ENCODE measurements at places on chromosomes 13 and 19.

DNA sequence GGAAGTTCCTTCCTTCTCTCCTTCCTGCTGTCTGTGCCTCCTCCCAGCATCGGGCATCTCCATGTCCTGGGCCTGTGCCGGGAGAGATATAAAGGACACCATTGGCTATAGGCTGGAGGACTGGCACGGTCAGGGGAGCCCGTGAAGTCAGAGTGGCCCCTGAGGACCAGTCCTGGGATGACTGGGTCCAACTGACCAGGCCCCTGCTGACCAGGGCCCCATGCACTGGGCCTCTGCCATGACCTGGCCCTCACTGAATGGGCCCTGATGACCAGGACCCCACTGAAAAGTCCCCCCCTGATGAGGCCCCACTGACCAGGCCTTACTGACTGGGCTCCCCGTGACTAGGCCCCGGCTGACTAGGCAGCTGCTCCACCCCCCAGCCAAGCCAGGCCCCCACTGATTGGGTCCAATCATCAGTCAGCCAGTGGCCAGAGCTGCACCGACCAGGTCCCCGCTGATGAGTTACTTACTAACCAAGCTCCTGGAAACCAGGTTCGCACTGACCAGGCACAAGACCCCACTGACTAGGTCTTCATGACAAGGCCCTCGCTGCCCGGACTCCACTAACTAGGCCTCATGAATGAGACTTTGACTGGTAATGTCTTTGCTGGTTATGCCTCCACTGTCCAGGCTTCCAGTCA is 20.0 kb upstream of the ZNF14 start:
- no peak for DNase-seq

DNA sequence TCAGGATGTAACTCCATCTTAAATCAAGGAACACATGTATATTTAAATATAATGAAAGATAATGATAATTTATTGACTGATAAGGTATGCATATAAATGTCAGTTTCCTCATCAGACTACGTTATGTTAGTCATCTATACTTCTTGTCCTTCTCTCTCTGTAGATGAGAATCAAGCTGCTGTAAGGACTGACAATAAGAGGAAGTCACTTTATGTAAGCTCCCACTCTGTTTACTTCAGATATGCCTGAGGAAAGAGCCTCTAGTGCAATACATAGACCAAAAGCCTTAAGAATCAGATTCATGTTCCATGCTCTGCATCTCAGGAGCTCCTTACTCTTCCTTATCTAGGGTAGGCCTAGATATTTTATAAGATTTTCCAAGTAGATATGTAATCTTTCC is 9.6 kb upstream of the SLITRK6 start:
- no peak for DNase-seq

DNA sequence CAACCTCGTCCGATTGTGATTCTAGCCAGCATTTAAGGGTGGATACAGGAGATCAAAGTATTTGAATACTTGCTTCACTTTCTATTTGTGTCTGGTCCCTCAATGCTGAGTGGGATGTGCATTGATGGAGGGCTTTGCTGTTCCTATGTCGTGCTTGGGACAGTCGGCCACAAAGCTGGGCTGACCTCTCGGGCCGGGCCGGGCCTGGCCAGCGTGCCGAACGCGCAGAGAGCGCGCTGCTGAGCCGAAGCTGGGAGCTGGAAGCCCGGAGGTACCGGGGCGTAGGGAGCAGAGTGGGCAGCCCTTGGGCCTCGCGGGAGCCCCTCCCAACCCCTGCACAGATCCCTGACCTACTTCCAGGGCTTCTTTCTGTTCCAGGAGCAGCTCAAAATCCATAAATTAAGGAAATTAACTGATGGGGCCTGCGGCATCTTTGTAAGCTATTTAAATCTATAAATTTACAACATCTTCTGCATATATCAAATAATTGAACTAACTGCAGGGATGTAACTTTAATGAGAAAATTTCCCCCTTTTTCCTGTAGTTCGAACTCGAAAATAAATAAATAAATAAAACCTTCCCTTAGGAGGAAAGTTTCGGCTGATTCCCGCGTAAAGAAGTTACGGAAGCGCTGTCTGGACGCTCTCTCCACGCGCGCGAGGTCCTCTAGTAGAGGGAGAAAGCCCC is 1.8 kb upstream of the KCTD15 start:
- DNase-seq: no peak

- no peak for DNase-seq
These were observed 23.3 kb downstream of the ELAVL1 start for GRCh38 chr19:7982103-7982502.

GRCh38 chr13:52597676-52598075 is 44.6 kb upstream of the HNRNPA1L2 start:
- DNase-seq: no peak

GRCh38 chr13:40666045-40666932 is at the start of gene FOXO1:
Gene FOXO1, minus strand, starts transcription at chr13:40666641. Its CDS starts 429 bp downstream, at chr13:40666212.
- DNase-seq: peak; percentile 93

DNA sequence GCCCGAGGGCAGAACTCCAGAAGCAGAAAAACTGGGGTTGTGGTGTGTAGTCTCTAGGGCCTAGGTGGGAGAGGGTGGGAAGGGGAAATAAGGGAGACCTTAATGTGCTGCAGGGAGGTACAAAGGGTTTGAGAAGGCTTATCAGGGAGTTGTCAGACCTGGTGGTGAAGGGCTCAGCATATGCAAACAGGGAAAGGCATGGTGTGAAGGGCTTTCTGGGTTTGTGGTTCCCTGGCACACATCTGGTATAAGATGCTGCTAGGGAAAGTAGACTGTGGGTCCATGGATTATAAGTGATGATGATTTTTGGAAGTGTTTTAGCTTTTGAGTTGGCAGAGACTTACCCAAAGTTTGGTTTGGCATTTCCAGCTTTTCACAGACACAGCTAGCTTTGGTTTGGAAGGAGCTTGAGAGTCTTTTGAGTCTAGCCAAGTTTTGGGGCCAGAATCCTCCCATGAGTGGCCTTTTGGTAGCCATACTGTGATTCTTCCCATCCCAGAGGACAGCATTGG is 2.2 kb downstream of the TRIM28 start:
- DNase-seq: no peak

- no peak for DNase-seq
These were observed 221.8 kb downstream of the OLFM4 start for GRCh38 chr13:53250272-53250875.

GRCh38 chr13:104895521-104895920 is 1639.9 kb downstream of the EFNB2 start:
- no peak for DNase-seq

DNA sequence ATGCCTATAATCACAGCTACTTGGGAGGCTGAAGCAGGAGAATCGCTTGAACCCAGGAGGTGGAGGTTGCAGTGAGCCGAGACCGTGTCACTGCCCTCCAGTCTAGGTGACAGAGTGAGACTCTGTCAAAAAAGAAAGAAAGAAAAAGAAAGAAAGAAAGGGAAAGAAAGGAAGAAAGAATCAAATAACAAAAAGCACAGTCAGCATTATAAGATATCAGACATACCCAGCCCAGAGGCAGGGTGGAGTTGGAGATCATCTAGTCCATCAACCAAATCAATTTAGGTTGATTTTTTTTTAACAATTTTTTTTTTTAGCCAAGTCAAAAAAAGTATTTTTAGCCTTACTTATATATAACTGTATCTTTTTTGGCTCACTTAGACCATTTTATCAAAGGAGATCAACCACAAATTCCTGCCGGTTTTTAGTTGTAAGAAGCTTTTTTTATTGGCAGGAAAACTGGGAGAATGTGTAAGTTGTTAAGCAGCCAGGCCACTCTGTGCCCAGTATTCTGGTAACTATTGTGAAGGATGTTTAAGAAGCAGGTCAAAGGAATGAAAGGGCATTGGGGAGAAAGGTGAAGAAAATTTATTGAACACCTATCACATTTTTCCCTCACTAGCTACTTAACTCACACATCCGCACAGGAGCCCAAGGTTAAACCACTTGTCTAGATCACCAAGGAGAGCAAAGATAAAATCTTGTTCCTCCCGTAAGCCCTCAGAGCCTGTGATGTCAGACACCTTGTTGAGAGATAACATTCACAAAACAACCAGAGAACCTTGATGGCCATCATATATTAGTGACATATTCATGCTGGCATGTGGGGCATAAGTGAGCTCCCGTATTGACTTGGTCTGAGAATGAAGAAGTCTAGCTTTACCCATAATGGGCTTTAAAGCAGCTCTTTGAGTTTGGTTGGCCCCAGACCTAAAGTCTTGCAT is 91.8 kb downstream of the COL4A2 start:
- DNase-seq: no peak

DNA sequence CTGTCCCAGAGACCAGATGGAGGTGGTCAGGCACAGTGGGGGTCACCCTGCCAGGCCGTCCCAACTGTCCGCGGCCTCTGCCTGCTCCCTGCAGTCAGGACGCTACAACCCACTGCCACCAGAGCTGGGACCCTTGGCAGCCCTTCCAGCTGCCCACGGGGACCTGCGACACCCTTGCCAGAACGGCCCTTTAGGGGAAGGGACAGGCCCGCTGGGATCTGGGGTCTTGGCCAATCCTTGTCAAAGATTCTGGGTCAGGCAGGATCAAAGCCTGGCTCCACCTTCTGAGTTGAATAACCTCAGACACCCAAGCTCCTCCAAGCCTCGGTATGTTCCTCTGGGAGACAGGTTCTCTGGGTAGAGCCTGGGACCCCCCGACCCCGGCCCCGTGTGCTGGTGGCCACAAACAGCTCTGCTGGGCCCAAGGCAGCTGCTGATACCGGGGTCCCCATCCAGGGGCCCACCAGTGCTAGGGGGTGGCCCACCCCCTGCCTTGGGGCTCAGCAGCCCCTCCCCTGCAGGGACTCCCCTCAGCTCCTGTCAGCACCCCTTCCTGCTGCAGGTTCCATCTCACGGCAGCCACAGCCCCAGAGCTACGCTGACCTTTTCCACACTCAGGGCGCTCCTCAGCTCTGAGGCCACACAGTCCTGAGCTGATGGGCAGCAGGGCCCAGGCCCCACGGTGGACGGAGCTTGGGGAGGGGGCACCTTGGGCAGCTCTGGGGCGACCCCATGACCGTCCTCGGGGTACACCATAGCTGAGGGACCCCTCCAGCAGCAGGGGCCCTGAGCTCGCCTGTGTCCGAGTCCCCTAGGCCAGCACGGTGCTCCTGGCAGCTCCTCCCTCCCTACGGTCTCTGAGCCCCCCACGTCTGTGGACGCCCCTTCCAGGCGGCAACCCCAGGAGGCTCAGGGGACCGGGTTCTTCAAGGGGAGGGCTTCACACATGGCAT is 18.4 kb downstream of the SBNO2 start:
- DNase-seq: no peak

DNA sequence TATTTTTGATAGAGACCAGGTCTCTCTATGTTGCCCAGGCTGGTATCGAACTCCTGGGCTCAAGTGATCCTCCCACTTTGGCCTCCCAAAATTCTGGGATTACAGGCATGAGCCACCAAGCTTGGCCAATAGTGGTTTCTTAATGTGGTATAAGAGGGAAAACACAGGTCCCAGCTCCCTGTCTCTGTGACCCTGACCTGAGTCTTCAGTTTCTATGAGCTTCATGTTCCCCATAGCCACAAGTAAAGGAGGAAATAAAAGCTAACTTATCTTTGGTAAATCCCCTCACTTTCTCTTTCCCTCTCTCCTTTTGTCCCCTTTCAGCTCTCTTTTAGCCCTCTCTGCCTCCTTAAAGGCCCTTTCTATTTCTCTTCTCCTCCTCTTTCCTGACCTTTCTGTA is 50.3 kb downstream of the ABCC4 start:
- DNase-seq: no peak

GRCh38 chr13:95098916-95099315 is 202.3 kb downstream of the ABCC4 start:
- DNase-seq: no peak

- no peak for DNase-seq
These were observed 50.5 kb downstream of the STARD13 start for GRCh38 chr13:33235078-33235477.

DNA sequence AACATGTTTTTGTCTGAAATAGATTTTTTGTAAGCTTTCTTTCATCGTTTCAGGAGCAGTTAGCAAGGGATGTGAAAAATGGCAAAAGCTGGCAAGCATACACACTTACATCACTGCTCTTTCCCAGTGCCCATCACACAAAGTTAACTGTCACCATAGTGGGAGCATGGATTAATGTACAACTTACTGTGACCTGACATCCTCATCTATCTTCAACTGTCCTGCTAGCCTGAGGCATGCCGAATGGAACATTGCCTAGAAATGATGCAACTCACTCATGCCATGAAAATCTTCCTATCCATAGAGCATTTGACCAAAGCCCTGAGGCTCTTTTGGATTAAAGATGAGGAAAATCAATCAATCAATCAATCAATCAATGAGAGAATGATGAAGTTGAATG is 491.7 kb upstream of the SLC10A2 start:
- DNase-seq: no peak

DNA sequence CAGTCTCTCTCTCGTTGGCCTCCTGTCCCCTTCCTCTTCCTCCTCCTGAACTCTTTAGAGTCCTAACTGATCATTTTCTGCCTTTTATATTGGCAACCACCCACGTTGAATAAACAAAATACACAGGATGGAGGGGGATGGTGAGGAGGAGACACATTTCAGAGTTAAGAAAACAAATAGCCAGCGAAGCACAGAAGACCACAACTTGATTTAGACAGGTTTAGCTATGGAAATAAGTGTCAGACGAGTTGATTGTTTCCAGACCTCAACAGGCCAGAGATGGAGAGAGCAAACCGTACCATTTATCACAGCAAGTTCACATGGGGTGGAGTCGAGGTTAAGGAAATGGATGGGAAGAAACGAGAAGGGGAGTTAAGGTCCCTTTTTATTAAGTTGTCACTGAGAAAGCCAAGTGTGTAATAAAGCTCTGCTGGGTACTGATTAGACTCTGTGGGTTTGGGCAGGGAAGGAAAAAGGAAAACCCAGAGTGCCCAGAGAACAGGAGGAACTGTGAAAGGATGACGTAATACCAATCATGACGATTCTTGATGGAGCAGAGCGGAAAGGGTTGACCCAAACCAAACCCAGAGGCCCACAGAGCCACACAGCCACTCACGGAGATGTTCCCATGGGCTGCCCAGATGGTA is 11.1 kb upstream of the SERP2 start:
- no peak for DNase-seq

GRCh38 chr13:42821437-42821836 is 40.1 kb downstream of the FAM216B start:
- DNase-seq: peak; percentile 52

DNA sequence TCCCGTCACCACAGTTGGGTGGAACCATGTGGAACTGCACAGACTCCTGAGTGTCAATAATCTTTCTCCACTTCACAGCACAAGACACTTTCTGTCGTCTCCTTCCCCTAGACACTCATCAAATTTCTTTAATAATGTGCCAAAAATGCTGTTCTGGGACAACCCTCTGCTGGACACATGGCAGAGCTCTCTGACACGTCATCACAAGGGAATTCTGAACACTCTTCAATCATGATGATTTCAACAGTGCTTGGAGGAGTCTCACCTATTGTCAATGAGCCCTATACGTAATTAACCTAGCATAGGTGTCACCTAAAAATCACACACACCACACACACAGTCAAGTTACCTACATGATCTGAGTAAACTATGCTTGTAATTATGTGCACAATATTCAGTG is 141.3 kb downstream of the STOML3 start:
- no peak for DNase-seq

GRCh38 chr19:5473646-5474045 is 18.4 kb downstream of the ZNRF4 start:
- DNase-seq: no peak

- peak; percentile 8 for DNase-seq
These were observed 265.3 kb downstream of the NALCN start for GRCh38 chr13:101150998-101151397.

- DNase-seq: no peak
These were observed 791 bp downstream of the TMED1 start for GRCh38 chr19:10835089-10835753.

- DNase-seq: no peak
These were observed 42.2 kb upstream of the CEACAM21 start for GRCh38 chr19:41533671-41534215.
